ENCODE measurements at places on chromosomes 7 and 10.

DNA sequence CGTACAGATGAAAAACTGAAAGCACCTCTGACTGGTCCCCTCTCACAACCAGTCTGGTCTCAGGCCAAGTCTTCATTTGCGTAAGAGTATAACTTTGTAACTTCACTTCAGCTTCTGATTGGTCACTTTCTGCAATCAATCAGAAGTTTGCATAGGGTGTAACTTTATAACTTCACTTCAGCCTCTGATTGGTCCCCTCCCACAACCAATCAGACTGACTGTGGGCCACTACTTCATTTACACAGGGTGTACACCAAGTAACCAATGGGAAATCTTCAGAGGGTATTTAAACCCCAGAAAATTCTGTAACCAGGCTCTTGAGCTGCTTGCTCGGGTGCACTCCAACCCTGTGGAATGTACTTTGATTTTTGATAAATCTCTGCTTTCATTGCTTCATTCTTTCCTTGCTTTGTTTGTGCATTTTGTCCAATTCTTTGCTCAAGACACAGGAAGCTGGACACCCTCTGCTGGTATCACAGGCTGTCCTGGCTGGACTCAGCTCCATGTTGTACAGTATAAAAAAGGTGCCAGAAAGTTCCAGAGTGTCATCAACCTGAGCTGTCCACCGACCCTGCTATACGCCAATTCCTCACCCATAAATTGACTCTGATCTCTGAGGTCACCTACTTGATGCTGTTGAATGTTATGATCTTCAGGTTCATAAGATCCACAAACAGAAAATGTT lies 74.5 kb downstream of the COBL start:
- no peak for DNase-seq

- DNase-seq, result no peak
Observed at GRCh38 chr10:129445436-129446182, 21.4 kb upstream of the MGMT start.

DNA sequence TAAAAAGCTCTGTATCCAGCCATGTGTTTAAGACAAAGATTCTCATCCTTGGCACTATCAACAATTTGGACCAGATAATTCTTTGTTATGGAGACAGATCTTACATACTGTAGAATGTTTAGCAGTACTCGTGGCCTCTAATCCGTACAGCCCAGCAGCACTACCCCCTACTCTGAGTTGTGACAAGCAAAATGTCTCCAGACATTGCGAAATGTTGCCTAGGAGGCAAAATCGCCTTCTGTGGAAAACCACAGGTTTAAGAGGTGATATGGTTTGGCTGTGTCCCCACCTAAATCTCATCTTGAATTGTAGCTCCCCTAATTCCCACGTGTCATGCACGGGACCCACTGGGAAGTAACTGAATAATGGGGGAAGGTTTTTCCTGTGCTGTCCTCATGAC lies 186.7 kb downstream of the CHCHD3 start:
- DNase-seq, result no peak

DNA sequence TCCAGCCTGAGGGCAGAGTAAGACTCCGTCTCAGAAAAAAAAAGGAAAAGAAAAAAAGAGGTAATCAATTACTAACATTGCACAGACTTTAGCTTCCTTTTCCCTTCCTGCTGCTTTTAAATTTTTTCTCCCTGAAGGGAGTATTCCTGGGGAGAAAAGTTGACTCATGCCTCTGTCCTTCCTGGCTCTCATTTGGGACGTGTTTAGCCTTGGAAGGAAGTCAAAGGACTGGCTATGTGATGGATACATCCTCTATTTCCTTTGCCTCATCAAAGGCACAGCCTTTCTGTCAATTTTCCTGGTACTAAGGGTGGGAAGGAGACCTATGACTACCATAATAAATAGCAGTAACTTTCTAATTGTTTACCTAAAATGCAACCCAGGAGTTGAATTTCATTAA lies 77.6 kb downstream of the ITGA8 start:
- no peak for DNase-seq

- DNase-seq, result no peak
Observed at GRCh38 chr10:78981257-78981969, 87.4 kb upstream of the ZMIZ1 start.

DNA sequence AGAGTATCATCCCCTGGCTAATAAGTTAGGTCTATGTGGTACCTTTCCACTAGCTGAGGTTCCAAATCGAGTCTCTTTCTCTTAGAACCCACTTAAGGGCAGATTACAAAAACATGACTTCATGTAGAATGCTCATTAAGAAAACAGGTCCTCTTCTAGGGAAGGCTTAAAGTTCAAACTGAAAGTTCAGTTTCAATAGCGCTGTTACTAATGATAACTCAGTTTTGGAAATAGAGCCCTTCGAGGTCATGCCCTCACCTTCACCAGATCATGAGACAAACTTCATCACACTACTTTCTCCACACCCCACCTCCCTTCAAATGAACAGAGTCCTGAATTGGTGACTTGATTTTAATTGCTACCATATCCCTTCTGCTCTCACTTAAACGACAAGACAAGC lies 26.2 kb downstream of the HGF start:
- no peak for DNase-seq

- DNase-seq, result no peak
Observed at GRCh38 chr7:49398236-49398635, 375.2 kb upstream of the VWC2 start.

DNA sequence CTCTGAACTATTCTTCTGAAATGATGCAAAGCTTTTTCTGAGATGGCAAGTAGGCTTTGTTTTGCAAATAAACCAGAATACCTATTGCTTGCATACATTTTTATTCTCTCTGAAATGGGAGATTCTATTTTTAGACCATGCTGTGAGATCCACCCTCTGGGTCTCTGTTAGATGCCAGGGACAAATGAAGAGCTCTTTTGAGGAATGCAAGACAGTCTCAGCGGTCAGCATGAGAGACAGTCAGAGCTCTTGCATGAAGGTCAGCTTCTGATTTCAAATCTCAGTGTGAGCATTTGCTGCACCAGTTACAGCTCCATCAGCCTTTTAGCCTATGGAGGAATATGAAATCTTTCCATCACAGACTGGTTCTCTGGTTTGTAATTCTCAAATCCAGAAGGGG lies 429.9 kb upstream of the KLF6 start:
- no peak for DNase-seq

GRCh38 chr7:13151978-13152377 lies 464.5 kb downstream of the ARL4A start:
- no peak for DNase-seq

- DNase-seq, result no peak
Observed at GRCh38 chr7:47428052-47428767, 153.7 kb downstream of the TNS3 start.

DNA sequence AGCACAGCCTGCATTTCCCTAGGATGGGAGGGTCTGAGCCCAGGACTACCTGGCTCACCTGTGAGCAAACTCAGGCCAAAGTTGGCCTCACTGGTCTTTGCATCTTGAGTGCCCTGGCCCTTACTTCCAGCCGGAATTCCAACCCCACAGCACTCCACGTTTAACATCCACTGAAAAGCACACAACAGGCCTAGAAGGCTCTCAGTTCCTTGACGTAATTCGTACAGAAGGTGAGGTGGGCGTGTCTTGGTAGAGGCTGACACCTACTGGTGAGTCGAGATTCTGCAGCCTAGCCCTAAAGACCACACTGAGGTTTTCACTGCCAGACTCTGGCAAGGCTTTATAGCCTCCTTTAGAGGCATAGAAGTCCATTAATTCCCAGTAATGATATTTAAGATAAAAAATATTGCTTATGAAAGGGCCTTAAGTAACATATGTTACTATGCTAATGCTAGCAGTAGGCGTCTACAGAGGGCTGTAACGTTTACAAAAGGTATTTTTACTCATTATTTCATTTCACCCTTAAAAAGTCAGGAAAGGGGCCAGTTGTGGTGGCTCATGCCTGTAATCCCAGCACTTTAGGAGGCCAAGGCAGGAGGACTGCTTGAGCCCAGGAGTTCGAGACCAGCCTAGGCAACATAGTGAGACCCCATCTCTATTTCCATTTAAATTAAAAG lies 95.8 kb downstream of the HIP1 start:
- DNase-seq, result no peak

- no peak for DNase-seq
Observed at GRCh38 chr7:35249537-35249907, 4.4 kb downstream of the TBX20 start.

DNA sequence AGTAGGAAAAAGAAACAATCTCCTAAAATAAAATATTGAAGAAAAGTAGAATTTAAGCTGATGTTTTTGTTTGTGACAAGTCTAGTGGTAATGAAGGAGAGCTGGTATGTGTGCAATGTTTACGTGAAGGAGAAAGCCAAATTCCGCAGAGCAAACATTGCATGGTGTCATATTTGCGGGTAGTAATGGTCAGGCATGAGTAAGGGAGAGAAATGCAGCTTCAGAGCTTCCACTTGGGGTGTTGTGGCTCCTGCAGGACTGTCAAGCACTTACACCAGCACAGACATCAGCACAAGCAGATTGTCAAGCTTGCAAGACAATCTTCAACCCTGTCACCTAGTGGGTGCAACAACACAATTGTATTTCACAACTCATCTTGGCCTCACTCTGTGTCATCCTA lies 136.5 kb upstream of the ETV1 start:
- no peak for DNase-seq

DNA sequence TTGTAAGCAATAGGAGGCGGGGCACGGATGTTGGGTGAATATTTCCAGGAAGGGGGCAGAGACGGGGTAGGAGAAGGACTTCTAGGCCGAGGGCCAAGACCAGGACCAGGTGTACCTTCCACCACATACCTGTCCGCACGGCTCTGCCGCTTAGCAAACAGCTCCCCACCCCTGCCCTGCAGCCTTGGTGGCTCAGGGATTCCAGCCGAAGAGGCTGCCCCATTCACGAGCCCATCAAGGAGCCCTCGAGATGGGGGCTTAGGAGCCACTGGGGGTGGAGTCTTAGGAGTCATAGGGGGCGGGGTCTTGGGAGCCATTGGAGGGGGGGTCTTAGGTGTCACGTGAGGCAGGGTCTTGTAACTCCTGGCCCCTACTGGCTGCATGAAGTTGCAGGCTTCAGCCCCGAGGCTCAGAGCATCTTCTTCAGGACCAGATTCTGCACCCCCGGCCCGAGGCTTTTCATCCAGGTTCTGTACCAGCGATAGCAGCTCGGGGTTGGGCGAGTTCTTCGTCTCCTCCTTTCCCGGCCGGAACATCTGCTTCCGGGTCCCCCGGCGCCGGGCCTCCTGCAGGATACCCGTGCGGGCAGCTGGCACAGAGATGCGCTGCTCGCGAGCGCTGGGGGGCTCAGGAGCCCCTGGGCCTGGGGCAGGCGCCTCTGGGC lies 6.1 kb upstream of the MYOZ1 start:
- peak; percentile 77 for DNase-seq

DNA sequence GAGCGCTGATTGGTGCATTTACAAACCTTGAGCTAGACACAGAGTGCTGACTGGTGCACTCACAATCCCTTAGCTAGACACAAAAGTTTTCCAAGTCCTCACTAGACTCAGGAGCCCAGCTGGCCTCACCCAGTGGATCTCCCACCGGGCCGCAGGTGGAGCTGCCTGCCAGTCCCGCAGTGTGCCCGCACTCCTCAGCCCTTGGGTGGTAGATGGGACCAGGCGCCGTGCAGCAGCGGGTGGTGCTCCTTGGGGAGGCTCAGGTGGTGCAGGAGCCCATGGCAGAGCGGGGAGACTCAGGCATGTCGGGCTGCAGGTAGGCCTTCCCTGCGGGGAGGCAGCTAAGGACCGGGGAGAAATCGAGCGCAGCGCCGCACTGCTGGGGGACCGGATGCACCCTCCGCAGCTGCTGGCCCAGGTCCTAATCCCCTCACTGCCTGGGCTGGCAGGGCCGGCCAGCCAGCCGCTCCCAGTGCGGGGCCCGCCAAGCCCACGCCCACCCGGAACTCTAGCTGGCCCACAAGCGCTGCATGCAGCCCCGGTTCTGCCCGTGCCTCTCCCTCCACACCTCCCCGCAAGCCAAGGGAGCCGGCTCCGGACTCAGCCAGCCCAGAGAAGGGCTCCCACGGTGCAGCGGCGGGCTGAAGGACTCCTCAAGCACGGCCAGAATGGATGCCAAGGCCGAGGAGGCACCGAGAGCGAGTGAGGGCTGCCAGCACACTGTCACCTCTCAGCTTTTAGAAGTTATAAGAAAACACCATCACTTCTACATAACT lies 128.9 kb downstream of the ZNF438 start:
- no peak for DNase-seq

DNA sequence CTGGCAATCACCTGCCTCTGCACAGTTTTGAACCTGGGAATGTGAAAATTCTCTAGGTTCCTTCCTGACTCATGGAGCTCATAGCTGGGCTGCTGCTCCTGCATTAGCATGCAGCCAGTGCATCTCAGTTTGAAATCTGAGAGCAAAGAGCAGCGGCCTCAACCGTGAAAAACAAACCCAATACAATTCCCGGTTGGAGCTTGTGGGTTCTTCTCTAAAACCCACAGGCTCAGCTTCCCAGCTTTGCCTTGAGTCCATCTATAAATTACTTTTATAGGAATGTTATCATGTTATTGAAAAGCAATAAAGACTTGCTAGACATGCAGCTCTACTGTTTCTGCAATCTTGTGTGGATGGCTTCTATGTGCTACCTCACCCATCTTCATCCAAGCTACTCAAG lies 191.7 kb downstream of the CXCL12 start:
- DNase-seq, result no peak

GRCh38 chr10:73537709-73538108 lies 41.9 kb upstream of the PPP3CB start:
- DNase-seq, result no peak

- DNase-seq, result no peak
Observed at GRCh38 chr7:156618780-156619367, 21.7 kb upstream of the RNF32 start.

DNA sequence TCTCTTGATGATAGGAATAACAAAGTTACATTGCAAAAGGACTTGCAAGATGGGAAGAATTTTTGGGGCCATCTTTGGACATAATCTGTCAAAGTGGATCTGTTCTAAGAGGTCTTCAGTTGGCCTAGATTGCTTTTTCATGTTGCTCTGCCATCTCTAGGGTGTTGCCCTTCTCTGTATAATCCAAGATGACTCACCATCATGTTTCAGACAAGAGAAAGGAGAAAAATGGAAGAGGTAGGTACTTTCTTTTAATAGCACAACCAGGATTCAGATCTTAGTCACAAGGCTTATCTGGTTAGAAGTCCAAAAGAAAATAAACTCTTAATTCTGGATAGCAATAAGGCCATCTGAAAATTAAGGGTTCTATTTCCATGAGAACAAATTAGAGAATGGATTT lies 38.7 kb upstream of the FOXP2 start:
- DNase-seq, result no peak

DNA sequence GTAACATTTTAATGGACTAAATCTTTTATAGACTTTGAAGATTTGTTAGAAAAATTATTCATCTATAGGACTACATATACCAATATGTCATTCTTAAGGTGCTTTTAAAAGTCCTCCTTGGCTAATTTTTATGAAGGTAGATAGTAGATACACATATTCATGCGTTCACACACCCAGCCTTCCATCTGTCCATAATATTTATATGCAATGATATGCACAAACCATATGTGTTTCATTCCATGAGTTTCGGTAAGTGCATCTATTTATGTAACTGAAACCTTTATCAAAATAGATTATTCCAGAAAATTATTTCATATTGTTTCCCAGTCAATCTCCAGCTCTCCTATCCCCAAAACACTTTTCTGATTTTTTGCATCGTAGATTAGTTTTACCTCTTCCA lies 101.7 kb downstream of the ANLN start:
- DNase-seq, result no peak

All from Right ventricle myocardium inferior (tissue), 1 donor.